T follicular helper cell (primary cell): ENCODE measurements at places on chromosomes 5 and 9.

GRCh38 chr9:122115176-122116035 is 22.3 kb upstream of the TTLL11 start:
- DNase-seq = no peak

DNA sequence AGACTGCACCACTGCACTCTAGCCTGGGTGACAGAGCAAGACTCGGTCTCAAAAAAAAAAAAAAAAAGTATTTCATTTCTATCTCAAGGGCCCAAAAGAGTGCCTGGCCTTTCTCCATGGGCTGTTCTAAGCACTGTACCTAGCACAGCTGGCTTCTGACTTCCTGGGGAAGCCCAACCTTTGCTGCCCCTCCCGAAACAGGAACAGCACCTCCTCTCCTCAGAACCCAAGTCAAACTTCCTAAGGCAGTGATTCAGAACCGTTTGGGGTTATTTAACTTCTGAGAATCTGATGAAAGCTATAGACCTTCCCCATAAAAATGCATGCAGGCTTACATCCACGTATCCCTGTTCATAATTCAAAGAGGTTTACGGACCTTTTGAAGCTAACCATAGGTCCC is 57.8 kb downstream of the NRG2 start:
- DNase-seq = no peak

DNA sequence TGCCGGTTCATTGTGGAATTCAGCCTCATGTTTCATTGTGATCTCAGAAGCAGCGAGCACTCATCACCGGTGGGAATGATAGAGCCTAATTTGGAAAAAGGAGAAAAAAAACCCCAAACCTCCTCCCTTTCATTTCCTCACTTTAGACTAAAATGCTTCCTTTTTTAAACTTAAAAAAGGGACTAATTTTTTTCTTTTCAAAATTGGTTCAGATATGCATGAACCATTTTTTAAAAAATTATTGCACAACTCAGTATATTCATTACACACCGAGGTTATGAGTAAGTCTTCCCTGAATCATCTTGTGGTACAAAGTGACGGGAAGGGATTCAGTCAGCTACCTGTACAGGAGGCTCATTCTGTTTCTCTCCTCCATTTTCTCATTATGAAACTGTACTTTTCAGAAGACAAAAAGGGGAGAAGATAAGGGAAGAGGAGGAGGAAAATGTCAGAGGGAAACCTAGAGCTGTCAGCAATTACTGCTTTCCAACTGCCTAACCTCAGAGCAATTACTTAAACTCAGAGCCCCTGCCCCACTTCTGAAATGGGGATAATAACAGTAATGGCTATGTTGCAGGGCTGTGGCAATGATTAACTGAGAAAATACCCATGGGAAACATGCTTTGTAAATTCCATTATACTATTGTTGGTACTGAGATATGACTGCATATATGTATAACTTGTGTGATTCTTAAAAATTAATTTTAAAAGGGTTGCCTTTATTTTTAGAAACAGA is 24.0 kb downstream of the GALNT10 start:
- no peak for DNase-seq

DNA sequence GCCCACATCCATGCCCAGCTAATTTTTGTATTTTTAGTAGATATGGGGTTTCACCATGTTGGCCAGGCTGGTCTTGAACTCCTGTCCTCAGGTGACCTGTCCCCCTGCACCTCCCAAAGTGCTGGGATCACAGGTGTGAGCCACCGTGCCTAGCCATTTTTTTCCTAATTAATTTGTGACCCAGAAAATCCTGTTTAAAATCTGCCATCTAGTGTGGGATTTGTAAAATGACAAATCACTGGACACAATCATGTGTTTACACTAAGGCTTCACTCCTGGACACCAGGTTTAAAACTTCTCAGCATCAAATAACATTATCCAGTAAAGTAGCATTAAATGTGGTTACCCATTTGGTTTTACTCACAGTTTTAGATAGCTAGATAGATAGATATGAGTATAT is 18.6 kb upstream of the KDM4C start:
- DNase-seq = no peak

DNA sequence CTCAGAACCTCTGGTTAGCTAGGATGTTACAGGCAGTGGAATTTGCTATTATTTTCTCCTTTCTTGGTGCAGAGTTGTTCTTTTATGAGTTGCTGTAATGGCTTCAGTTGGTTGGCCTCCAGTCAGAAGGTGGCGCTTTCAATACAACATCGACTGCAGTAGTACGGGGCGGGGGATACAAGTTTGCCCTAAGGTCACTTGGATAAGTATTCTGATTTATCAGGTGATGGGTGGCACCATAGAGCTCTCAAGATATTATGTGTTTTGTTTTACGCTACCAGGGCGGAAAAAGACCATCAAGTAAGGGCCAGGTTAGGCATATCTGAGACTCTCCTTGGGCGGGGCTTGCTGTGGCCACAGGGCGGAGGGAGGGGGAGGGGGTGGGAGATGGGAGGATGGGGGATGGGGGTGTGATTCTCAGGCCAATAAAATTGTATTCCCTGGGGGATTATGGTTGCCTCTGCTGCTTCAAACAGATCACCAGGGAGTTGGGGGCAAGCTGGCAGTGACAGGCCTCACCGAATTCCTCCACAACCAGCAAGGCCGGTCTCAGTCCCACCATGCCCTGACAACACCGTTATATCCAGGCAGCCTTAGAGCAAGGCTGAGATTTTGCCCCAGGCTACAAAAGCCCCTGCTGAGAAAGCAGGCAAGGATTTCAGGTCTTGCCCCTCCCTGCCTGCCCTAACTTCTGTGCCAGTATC is 15.9 kb upstream of the RNF38 start:
- no peak for DNase-seq

DNA sequence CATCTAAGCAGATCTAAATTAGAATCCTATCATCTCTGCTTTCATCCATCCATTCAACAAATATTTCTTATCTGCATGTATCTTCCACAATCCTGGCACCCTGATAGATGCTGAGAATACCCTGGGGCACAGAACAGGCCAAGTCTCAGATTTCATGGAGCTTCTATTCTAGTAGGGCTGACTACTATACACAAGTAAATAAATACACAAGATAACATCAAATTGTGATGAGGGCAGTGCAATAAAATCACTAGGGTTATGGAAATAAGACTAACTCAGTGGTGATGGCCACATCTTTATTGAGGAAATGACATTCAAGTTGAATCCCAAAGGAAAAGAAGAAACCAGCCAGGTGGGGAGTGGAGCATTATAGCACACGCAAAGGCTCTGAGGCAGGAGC is 138.4 kb upstream of the GLRA1 start:
- DNase-seq = no peak

GRCh38 chr9:96500696-96501632 is 51.0 kb downstream of the HABP4 start:
- DNase-seq = no peak

DNA sequence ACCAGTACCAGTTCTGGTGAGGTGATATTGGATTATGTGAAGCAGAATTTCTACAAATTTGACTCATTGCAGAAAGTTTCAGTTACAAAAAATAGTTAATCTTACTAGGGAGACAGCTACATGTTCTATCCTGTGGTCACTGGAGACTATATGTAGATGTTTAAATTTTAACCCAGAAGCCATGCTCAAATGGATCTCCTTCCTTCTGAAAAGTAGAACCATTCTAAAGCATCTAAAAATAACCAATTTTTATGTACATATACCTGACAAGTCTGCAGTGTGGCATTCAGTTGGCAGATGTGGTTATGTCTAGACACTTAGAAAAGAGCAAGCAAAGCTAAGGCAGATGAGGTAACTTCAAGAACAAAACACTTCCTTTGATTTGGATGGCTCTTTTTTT is 65.5 kb upstream of the POU4F3 start:
- DNase-seq = no peak

- DNase-seq = no peak
Measured at GRCh38 chr5:178430186-178431062, 159.8 kb downstream of the COL23A1 start.

DNA sequence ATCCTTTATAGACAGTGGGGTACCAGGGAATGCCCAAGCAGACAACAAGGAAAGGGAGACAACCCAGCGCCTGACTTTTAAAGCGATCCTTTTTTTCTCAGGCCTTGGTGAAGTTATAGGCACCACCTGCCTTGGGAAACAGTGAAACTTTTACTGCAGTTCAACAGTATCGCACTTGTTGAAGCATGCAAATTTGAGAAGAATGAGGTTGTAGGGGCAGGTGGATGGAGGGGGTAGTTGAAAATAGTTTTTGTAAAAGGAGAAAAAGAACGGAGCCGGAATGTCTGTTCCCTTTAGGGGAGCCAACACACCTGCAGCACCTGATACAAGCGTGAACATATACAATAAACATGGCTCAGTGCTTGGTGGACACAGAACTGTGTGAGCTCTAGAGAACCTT is 190.2 kb upstream of the NR3C1 start:
- no peak for DNase-seq

- no peak for DNase-seq
Measured at GRCh38 chr5:10528056-10528816, 35.6 kb upstream of the ANKRD33B start.

DNA sequence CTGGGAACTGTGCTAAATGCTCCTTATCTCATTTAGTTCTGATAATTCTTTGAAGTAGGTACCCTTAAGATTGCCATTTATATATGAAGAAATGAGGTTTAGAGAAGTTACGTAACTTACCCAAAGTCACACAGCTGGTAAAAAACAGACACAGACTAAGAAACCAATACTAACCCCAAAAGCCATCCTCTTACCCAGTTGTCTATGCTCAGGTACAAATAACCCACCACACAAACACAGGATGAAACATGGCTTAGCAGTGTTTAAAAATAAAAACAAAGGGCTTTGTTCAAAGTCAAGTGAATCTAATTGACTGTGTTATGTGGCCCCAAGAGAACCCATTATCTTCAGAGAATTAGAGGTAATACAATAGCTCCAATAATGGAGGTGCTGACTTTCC is 37.0 kb upstream of the IL7R start:
- no peak for DNase-seq

- no peak for DNase-seq
Measured at GRCh38 chr9:20557890-20558565, 64.3 kb downstream of the MLLT3 start.

- no peak for DNase-seq
Measured at GRCh38 chr5:139470821-139471300, at the start of gene SMIM33. TSS of gene SMIM33 (plus strand) at chr5:139471004. CDS start at chr5:139471122, 118 bp downstream.

GRCh38 chr5:68924481-68925145 is 169.2 kb upstream of the SLC30A5 start:
- no peak for DNase-seq

DNA sequence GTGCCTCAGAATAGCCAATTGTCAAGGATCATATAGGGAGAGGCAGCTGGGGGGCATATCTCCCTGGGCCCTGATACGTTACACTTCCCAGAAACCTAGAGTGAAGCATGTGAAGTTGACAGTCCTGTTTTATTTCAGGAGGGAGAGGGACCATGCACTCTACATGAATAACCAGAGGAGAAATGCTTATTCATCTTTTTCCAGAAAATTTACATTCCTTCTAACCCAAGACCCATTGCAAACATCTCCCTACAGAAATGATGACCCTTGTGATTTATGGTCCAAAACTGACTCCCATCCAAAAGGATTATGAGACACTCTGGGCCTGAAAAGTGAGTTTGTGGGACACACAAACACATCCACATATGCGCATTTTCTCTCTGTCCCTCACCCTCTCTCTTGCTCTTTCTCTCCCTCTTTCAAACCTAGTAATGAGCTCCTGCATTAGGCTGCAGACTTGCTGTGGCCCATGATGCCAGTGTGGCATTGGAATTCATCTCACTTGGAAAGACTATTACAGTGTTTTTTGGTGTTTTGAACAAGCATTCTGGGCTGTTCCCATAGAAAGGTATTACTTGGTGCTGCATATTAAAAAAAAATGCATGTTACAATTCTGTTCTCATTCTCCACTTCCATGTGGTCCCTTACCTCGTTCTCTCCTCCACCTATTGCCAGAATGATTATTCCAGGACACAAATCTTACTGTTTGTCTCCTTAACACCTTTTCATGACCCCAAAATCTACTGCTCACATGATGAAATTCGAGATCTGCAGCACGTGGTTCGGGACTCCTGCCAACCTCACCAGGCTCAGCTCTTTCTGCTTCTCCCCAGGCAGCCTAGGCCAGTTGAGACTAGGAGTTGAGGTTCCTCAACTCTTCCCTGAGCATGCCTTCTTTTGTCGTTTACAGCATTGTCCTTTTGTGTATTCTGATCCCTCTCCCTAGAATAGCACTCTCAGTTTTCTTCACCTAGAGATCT is 451.3 kb upstream of the KLF4 start:
- DNase-seq = no peak

GRCh38 chr5:78758169-78758839 is 109.7 kb upstream of the LHFPL2 start:
- no peak for DNase-seq

- DNase-seq = no peak
Measured at GRCh38 chr5:462051-462481, 19.1 kb downstream of the EXOC3 start.

DNA sequence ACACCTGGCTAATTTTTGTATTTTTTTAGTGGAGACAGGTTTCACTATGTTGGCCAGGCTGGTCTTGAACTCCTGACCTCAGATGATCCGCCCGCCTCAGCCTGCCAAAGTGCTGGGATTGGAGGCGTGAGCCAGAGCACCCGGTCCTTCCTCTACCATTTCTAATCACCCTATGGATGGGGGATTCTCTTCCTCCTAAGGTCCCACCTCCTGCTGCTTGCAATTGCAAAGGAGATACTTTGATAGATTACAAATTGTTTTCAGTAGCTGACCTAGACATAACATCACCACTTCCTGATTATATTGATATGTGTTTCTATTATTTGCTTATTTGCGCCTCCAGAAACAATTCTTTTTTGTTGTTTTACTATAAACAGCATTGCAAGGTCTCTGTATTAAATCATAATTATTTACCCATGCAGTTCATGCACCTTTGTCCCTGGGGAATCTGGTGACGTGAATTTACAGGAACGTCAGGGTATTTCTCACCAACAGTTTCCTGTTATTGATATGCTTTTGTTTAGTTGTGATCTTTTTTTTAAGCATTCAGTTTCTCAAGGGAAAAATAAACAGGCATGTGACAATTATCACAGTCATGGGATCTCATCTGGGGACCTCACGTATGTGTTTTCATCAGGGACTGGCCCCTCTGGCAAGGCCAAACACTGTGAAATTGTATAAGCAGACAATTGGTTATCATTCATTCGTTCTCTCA is 43.2 kb downstream of the ESM1 start:
- DNase-seq = no peak

- no peak for DNase-seq
Measured at GRCh38 chr5:109049565-109049964, 301.9 kb downstream of the FER start.
